ENCODE measurements at places on chromosomes 1 and 21.

DNA sequence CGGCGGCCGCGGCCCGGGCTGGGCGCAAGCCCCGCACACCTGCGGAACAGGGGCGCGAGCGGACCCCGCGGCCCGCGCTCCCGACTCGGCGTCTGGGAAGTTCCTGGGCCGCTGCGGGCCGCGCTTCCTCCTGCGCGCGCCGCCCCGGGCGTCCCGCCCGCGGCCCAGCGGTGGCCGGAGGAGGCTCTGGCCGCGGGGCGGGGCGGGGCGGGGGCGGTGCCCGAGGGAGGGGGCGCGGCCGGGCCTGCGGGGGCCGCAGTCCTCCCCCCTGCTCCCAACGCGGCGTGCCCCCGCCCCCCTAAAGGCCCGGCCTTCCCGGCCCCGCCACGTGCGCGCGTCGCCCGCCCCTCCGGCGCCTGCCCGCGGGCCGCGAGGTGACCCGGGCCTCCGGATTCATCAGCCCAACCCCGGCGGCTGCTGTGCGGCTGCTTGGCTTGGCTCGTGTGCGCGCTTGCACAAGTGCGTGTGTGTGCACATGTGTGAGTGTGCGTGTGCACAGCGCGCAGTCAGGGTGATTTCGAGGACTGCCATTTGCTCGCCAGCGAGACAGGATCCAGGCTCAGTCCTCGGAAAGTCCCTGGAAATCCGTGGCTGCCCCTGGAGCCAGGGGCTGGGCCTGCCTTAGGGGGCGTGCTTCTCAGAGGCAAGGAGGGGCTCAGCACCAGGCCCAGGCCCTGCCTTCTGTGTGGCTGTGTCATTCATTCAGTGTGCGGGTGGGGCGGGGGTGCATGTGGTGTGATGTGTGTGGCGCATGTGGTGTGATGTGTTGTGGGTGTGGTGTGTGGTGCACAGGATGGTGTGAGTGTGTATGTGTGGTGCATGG, at the start of gene C2CD2:
Gene C2CD2 (minus strand): TSS at position 188 of the 823 bp plus-strand sequence. CDS start 370 bp downstream, outside the sequence.
- no peak for DNase-seq

- no peak for DNase-seq
Measured at GRCh38 chr1:8257621-8258020, 60.3 kb upstream of the SLC45A1 start.

- no peak for DNase-seq
Measured at GRCh38 chr1:219536038-219536437, 76.9 kb downstream of the ZC3H11B start.

GRCh38 chr1:211133393-211133835, 534 bp downstream of the KCNH1 start:
- DNase-seq: no peak

- DNase-seq: no peak
Measured at GRCh38 chr1:84774669-84775534, 84.6 kb upstream of the SSX2IP start.

- DNase-seq: no peak
Measured at GRCh38 chr1:223030871-223031400, 112.1 kb downstream of the TLR5 start.

- DNase-seq: no peak
Measured at GRCh38 chr1:185062710-185063370, 17.5 kb downstream of the RNF2 start.

GRCh38 chr1:224457782-224458144, 23.2 kb upstream of the WDR26 start:
- DNase-seq: no peak

DNA sequence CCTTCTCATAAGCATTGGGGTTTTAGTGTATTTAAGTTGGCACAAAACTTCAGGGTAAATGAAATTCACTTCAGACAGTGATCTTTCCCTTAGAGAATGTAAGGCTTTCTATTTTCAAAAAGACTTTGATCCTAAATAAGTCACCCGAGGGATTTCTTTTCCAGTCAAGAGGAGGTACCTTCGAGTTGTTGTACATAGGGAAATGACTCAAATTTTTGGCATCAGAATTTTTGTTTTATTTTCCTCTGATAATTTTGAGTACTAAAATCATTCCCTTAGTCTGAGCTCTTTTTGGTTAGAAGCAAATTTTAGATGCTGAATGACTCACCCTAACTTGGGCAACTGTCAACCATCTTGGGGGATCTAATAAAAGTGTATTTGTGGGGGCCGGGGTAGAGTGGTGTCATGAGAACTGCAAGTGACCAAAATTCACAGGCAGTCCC, 193.9 kb downstream of the DHRS3 start:
- no peak for DNase-seq

DNA sequence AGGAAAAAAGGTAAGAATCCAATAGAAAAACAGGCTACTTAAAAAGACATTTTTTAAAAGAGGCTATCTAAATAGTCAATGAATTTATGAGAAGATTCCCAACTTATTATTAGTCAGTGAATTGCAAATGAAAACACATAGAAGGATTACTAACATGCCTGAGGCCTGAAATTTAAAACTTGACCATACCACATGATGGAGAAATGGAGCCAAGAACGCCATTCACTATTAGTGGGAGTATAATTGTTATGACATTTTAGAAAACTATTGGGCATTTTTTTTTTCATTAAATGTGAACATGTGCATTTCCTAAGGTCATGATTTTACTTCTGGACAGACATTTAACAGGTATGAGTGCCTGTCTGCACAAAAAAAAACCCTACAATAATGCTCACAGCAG, 24.8 kb upstream of the OR2B11 start:
- DNase-seq: no peak

- no peak for DNase-seq
Measured at GRCh38 chr1:71980556-71980955, 301.8 kb downstream of the NEGR1 start.

- no peak for DNase-seq
Measured at GRCh38 chr1:24504560-24504959, 1.9 kb downstream of the RCAN3 start.

GRCh38 chr21:45534636-45535331, 7.5 kb downstream of the SLC19A1 start:
- no peak for DNase-seq
